ENCODE measurements at places on chromosomes 11 and 22. TPM values are rescaled to one million over a fixed set of nuclear protein-coding genes. Genes with fewer than 3 reads are reported as not detected.

DNA sequence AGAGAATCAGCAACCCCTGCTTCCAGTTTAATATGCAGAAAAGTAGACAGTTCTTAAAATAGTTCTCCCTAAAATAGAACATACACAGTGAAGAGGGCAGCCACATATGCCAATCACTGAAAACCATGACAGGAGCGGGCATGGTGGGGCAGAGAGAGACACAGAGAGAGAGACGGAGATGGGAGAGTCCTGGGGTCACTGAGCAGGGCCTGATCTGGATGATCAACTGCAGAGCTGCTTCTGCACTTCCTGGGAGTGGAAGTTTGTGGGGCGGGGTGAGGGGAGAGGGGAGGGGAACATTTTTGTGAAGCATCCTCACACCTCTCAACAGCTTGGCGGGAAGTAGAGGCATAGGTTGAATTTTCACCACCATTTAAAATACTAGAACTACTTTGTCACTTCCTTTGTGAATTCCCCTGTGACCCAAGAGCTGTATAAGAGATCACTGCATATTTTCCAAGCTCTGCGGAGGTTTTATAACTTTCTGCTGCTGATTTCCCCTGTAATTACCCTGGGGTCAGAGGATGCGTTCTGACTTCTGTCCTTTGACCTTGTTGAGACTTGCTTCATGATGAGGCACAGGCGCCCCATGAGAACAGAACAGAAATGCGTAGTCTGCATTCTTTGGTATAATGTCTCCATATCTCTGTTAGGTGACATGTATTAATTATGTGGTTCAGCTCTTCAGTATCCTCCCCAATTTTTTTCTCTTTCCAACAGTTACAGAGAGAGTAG, 419.4 kb downstream of the BRD1 start:
- DNase-seq, result no peak

DNA sequence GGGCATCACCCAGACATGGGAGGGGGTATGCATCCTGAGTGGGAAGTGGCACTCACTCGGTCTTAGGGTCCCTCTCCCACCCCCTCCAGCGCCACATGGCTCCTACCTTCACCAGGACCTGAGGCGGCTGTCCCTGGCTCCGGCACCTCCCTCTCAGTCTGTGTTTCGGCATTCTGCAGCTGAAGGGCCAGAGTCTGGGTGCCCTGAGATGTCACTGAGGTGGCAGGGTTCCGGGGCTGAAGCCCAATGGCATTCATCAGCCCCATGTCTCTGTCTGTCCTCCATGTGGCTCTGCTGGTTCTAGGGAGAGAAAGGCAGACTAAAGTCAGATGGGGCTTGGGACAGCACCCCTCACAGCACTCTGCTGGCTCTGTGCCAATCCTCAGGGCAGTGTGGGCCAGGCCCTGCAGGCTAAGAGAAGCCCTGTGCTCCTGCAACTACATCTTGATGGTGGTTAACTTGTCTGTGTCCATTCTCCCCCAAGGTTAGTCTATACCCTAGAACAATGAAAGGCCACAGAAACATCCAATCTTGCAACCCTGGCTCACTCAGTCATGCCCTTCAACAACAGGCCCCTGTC, 16.9 kb upstream of the CHRM4 start:
- DNase-seq, result no peak

GRCh38 chr22:26592421-26592891, 2.5 kb upstream of the TPST2 start:
- no peak for DNase-seq

GRCh38 chr11:74438681-74439080, 28.7 kb downstream of the KCNE3 start:
- DNase-seq, result no peak

DNA sequence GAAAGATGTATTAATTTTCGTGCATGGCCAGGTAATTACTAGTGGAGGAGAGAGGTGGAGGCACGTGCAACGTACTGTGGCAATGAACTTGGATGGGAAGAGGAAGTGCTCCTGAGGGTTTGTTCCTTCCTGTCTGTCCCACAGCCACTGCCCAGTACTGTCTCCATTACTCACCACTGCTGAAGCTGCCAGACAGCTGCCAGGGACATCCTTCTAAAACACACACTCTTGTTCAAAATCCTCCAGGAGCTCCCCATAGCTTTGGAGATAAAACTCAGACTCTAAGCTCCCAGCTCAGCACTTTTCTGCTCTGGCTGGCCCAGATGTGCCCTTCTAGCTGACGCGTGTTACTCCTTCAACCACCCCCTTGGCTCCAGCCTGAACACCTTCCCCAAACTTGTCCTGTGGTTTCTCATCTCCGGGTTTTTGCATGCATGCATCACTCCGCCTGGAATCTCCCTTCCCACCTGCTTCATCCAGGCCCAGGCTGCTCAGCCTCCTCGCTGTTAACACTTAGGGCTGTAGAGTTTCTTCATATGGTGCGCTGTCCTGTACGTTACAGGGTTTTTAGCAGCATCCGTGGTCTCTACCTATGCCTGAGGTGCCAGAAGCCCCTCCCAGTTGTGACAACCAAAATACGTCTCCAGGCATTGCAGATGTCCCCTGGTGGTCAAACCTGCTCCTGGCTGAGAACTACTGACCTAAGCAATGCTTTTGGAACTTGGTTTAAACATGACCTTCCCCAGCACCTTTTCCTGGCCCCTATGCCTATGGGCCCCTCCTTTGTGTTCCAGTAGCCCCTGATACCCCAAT, 69.5 kb downstream of the C11orf91 start:
- peak; percentile 72 for DNase-seq

- no peak for DNase-seq
Observed at GRCh38 chr11:5275369-5276110, 5.8 kb upstream of the HBE1 start.

GRCh38 chr11:132586801-132587200, 945.5 kb downstream of the OPCML start:
- no peak for DNase-seq

- no peak for DNase-seq
Observed at GRCh38 chr11:47342036-47342803, 10.3 kb downstream of the MYBPC3 start.

GRCh38 chr11:94546886-94547285, 3.2 kb downstream of the FUT4 start:
- DNase-seq, result no peak

DNA sequence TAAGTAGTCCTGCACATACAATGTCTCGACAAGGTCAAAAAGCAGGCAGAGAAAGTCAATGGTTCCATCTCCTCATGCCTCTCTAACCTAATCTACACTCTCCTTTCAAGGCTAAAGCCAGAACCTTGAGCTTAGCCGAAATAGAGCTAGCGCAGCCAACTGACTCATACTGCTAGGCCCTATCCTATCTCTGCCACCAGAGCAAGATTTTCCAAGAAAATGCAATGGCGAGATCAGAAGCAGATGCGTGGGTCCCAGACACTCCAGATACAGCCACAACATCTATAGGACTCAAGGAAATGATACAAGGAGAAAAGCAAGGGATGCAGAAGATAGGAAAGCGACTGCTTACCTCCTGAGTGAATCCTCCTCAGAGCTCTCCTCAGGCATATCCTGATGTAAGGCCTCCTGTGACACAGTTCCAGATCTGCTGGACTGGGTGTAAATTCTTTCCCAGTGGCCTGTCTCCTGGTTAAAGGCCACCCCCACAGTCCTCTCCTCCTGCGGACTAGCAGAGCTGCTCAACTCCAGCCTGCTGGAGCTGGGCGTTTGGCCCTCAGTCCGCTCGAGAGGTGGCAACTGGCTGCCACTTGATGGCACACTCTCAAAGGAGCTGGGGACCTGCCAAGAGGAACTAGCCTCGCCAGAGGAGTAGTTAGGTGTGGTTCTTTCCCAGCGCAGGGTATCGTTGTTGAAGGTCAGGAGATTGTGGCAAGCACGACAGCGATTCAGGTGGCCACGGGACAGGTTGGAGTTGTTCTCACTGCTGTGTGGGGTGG, 52.0 kb downstream of the AMBRA1 start:
- DNase-seq, result no peak

GRCh38 chr11:64729851-64730382, 6.9 kb upstream of the NRXN2 start:
- no peak for DNase-seq

- DNase-seq, result no peak
Observed at GRCh38 chr11:121554552-121554951, 101.8 kb upstream of the SORL1-AS1 start.

- no peak for DNase-seq
Observed at GRCh38 chr11:70721006-70721405, 322.7 kb downstream of the CTTN start.

DNA sequence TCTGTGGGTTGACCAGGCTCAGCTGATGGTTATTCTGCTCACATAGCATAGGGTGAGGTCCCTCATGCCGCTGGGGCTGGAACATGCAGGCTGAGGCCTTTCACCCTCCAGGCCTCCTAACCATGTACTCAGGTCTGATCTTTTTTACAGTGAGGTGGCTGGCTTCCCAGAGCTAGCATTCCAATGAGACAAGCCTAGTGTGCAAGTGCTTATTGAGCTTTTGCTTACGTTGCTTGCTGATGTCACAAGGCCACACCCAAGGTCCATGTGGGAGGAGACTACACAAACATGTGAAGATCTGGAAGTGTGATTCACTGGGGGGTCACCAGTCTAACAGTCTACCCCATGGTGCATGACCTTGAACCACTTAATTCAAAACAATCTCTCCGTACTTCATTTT, 33.9 kb downstream of the ISX start:
- no peak for DNase-seq

GRCh38 chr11:114738954-114739353, 60.6 kb downstream of the NXPE2 start:
- DNase-seq, result peak; percentile 44

DNA sequence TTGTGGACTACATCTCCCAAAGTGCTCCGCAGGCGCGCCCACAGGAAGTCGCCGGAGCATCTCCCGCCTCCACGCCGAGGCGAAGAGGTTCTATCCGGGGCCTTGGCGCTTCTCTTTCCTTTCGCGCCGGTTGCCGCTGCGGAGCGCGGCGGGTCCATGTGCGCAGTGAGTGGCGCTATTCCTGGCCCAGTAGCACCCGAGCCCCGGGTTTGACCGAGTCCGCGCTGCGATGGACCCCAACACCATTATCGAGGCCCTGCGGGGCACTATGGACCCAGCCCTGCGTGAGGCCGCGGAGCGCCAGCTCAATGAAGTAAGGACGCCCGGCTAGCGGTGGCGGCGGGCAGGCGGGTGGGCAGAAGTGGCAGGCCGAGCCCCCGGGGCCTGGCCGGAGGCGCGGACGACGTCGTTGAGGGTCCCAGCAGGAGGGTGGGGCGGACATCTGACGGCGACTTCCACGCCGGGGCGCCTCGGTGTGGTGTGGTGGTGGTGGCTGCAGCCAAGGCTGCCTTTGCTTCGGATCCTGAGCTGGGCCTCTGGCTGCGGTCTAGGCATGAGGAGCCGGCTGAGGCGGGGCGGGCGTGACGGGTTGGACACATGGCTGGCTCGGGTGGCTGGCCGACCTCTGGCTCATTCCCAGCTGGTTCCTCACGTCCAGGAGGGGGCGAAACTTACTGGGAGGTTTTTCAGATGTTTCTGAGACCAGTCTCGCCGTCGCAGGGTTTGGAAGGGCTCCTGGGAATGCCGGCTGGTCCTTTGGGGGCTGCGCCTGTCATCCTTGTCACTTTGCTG, at the start of gene IPO7:
Gene IPO7 (plus strand): TSS at position 118 of the 792 bp plus-strand sequence. CDS start 112 bp downstream, at position 230.
- DNase-seq, result peak; percentile 90

- DNase-seq, result no peak
Observed at GRCh38 chr11:126159719-126160344, 51.6 kb downstream of the RPUSD4 start.

- DNase-seq, result no peak
Observed at GRCh38 chr22:25352294-25352680, 132.8 kb downstream of the CRYBB2 start.

DNA sequence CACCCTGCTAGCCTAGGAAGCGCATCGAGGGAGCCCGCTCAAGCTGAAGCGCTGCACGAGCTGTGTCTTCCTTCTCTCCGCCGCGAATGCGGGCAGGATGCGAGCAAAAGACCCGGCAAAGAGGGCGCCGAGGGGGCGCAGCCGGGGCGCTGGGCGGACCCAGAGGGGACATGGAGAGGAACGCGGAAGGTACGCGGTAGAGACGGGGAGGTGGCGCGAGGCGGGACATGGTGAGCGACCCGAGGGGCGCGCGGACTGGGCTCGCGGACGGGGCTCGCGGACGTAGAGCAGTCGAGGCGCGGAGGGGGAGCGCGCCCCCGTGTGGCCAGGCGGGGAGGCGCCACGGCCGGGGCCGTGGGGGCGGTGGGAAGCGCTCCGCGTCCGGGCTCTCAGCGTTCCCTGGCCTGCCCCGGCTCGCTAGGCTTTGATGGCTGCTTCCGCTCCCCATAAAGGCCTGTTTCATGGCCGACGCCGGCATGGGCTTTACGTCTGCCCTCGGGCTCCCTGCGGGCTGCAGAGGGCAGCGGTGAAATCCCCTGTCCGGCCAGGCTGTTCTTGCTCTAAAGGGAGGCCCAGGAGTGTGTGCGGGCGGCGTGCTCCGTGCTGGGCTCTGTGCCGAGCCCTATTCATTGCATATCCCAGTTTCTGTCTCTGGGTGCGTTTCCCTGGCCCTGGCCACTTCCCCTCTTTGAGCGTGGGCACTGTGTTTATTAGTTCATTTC, 31.2 kb upstream of the TRIM29 start:
- DNase-seq, result peak; percentile 60

GRCh38 chr11:44112091-44112821, 16.8 kb downstream of the EXT2 start:
- DNase-seq, result peak; percentile 41

- DNase-seq, result no peak
Observed at GRCh38 chr11:126510621-126511370, 155.3 kb downstream of the ST3GAL4 start.

GRCh38 chr11:15826826-15827225, 529.5 kb downstream of the SOX6 start:
- no peak for DNase-seq

- peak; percentile 27 for DNase-seq
Observed at GRCh38 chr11:120554766-120555432, 43.4 kb downstream of the GRIK4 start.

- no peak for DNase-seq
Observed at GRCh38 chr11:35157814-35158700, 19.1 kb downstream of the CD44 start.

RRP7A gene
- total RNA-seq, result 18.6 TPM

MMP1 gene
- 25.4 TPM for total RNA-seq

SOX10 gene
- 3.2 TPM for total RNA-seq

CSF2RB gene
- not detected for total RNA-seq

ANKK1 gene
- total RNA-seq, result 0.24 TPM

HOATZ gene
- total RNA-seq, result not detected

SRPRA gene
- total RNA-seq, result 130 TPM
